Activated CD4-positive, CD25-positive, alpha-beta regulatory T cell treated with anti-CD3 and anti-CD28 coated beads, Interleukin-2, amount 50 U/mL, for 72 hours (primary cell): ENCODE measurements at places on chromosomes 1 and 21.

- no peak for DNase-seq
Observed at GRCh38 chr1:223123011-223123610, 19.9 kb downstream of the TLR5 start.

- no peak for DNase-seq
Observed at GRCh38 chr1:22691031-22691753, 19.4 kb upstream of the EPHB2 start.

GRCh38 chr1:207251066-207251465 is 70.4 kb upstream of the CD55 start:
- DNase-seq: no peak

GRCh38 chr21:45085700-45086099 is 11.3 kb downstream of the ADARB1 start:
- no peak for DNase-seq

DNA sequence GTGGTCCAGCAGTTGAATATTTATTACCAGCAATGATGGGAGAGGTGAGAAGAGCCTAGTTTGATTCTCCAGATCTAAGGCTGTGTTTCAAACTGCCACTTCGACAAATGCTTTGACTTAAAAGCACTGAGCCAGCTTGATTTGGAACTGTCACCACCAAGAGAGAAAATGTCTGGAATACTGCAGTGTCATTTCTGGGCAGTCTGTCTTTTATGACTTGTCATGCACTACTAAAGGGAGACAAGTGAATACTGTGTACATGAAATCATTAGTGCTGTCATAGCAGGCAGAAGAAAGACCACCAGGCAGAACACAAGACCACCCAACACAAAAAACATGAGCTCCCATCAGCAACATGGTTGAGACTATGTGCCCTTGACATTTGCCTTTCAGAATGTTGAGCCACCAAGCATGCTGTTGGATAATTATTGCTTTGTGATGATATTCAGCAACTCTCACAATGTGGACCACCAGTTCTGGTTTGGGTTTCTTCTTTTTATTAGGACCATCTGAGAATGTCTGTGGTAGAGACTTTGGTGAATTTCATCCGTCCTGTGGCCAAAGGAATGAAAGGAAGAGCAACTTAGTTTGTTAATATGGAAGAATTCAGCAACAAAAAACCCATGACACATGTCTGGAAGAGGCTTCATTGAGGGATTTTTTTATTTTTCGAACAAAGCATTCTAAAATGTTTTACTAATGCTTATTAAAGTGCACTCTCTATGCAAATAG is 125.8 kb downstream of the NTMT2 start:
- DNase-seq: no peak

DNA sequence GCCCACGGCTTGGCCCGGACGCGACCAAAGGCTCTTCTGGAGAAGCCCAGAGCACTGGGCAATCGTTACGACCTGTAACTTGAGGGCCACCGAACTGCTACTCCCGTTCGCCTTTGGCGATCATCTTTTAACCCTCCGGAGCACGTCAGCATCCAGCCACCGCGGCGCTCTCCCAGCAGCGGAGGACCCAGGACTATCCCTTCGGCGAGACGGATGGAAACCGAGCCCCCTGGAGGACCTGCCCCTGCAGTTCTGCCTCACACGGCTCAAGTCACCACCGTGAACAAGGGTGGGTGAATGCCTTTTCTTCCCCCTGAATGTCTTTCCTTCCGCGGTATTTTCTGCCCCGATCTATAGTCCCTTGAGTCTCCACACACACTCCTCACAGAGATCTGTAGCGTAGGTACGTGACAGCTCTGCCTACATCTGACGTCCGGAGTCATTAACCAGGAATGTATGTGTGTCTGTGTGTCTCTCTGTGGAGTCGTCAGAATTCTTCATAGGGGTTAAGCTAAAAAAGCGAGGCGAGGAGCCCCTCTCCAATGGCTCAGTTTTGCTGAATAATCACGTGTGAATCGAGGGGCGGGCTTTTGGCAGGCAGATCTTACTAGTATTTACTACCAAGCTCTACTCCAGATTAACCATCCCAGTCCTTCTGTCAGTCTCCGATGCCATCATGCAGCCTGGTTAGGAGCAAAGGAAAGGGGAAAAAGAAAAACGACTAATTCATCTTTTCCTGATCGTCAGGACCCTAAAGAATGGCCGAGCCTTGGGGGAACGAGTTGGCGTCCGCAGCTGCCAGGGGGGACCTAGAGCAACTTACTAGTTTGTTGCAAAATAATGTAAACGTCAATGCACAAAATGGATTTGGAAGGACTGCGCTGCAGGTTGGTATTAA is at the start of gene CDKN2C:
Gene CDKN2C (plus strand): TSS at position 635 of the 898 bp plus-strand sequence. CDS start 124 bp downstream, at position 759.
- DNase-seq: peak; percentile 50

DNA sequence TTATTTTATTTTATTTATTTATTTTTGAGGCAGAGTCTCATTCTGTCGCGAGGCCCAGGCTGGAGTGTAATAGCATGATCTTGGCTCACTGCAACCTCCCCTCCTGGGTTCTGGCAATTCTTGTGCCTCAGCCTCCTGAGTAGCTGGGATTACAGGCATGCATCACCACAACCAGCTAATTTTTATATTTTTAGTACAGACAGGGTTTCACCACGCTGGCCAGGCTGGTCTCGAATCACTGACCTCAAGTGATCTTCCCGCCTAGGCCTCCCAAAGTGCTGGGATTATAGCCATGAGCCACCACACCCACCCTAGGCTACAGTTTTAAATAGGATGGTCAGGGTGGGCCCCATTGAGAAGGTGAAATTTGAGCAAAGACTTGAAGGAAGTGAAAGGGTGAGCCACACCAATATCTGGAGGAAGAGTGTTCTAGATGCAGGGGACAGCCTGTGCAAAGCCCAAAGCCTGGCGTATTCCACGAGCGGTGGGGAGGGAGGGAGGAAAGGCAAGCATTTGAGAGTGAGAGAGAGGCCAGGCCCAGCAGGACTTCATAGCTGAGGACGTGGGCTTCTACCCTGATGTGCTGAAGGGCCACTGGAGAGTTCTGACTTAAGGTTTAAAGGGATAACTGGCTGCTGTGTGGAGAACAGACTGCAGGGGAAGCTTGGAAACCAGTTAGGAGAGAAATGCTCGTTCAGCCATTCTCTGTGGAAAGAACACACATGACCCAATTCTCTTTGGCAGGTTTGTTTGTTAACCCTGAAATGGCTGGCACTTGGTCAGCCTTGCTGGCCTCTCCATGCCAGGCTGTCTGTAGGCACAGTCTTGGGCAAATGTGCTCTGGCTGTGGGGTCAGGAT is 62.6 kb upstream of the FAM20B start:
- no peak for DNase-seq

- no peak for DNase-seq
Observed at GRCh38 chr1:152112101-152112884, 3.0 kb downstream of the TCHH start.

- no peak for DNase-seq
Observed at GRCh38 chr1:21933397-21934248, 3.5 kb downstream of the HSPG2 start.

GRCh38 chr1:62335656-62336055 is 16.4 kb upstream of the KANK4 start:
- DNase-seq: no peak

GRCh38 chr1:42334240-42335049 is 590 bp downstream of the FOXJ3 start:
- peak; percentile 41 for DNase-seq

- no peak for DNase-seq
Observed at GRCh38 chr1:91148641-91149069, 126.8 kb upstream of the ZNF644 start.

- DNase-seq: no peak
Observed at GRCh38 chr1:209789245-209789644, 4.9 kb upstream of the C1orf74 start.

- no peak for DNase-seq
Observed at GRCh38 chr21:36466061-36466511, 13.8 kb downstream of the CLDN14 start.

DNA sequence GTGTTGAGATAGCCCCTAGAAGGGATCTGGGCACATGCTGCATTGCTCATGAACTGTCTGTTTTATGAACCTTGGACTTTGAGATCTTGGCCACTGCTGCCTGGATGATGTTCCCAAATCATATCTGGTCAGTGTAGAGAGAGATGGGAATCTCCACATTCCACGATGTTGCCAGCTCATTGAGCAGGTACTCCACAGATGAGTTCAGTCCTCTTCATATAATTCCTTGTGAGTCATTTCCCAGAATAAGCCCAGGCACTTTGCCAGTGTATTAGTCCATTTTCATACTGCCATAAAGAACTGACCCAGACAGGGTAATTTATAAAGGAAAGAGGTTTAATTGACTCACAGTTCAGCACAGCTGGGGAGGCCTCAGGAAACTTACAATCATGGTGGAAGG is 254.0 kb upstream of the RUNX1 start:
- DNase-seq: no peak

- DNase-seq: no peak
Observed at GRCh38 chr1:117675907-117676430, 70.1 kb downstream of the TENT5C start.

DNA sequence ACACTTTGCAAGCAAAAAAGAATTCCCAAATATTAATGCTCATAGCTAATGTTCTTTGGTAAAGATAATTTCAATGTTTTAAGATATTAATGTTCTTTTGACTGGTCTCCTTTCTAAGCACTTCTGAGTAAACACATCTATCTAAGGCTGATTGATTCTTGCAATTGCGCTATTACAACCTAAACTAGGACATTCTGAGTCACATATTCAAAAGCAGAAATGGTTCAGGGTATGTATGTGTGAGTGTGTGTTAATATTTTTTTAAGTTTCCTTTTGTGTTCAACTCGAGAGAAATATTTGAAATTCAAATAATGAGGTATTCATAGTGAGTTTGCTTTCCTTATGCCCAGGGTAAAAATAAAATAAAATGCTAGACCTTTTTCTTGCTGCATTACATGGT is 203.6 kb upstream of the GRIK3 start:
- DNase-seq: no peak

DNA sequence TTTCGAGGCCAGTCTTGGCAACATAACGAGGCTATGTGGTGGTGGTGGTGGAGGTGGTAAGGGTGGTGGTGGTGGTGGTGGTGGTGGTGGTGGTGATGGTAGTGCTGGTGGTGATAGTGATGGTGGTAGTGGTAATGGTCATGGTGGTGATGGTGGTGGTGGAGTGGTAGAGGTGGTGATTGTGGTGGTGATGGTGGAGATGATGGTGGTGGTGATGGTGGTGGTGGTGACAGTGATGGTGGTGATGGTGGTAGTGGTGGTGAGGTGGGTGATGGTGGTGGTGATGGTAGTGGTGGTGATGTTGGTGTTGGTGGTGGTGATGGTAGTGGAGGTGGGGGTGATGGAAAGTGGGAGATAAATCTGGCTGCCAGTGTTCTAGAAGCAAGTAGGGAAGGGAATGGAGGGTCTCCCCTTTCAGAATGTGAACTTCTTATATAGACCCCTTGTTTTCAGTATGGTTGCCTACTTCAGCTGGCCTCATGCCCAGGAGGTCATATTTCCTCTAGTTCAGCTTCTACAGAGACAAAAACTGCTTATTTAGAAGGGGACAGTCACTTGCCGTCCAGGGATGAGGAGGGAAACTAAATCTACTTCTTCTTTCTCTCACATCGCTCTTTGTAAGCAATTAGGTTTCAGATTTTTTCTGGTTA is 27.5 kb downstream of the SH3BGR start:
- DNase-seq: no peak

DNA sequence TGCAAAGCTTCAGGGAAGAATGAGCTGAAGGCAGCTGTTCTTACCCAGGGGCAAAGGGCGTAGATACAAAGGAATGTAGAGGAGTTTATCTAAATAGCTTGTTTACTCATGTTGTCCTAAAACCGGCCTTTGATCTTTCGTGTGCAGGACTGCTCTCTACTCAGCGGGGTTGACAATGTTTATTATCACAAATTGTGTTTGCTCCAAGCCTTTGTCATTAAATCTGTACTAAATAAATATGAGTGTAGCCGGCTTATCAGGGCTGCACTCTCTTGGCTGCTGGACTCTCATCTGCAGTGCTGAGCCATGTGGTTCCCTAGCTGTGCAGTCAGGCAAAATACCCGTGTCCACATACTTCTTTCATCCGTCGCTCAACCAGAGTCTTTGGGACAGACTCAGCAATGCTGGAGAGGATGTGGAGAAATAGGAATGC is 199.0 kb downstream of the LBR start:
- no peak for DNase-seq

DNA sequence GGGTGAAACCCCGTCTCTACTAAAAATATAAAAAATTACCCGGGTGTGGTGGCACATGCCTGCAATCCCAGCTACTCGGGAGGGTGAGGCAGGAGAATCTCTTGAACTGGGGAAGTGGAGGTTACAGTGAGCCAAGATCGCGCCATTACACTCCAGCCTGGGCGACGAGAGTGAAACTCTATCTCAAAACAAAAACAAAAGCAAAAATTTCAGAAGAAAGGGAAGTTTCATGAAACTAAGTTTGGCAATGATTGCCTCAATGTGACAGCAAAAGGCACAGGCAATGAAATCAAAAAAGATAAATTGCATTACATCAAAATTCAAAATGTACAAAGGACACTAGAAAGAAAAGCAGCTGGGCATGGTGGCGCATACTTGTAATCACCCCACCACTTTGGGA is 40.1 kb downstream of the BTF3L4 start:
- no peak for DNase-seq

DNA sequence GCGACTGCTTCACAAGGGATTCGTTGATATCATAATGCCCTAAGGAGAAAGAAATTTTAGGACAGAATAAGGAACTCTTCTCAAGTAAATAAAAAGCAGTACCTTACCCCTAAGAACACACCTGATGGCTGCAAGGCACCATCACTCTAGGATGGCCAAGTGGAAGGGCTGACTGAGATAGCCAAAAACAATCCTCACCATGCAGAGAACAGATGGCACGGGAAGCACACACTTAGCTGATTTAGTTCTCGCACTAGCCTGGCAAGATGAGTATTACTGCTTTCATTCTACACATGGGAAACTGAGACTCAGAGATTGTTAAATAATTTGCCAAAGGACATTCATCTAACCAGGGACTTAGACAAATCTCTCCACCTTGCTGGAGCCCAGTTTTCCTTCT is 43.8 kb downstream of the STPG1 start:
- no peak for DNase-seq

- no peak for DNase-seq
Observed at GRCh38 chr1:59520827-59521418, 224.0 kb downstream of the FGGY start.

- DNase-seq: no peak
Observed at GRCh38 chr1:61012341-61012761, 70.0 kb upstream of the NFIA start.

DNA sequence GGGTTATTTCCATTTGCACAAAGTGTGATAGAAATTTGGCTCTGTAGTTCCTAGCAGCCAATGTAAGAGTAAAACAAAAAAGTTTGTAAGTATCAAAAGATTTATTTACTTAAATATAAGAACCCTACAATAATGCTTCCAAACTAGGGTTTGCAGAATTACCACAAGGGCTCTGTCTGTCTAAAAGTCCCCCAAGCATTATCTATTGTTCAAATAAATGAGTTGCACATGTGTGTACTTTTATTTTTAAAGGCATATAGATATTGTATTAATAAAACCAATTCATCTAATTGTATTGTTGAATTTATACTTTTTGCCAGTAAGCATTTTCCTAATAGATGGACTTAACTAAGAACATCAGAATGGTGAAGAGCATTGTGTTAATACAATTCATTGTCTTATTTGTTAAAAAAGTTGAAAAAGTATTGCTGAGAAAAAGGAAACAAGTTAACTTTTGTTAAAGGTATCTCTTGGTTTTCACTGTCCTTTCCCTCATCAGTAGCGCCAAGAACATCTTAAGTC is 863 bp upstream of the PTPRC start:
- DNase-seq: no peak
